ENCODE measurements at places on chromosomes 12 and 14.
A peak's percentile ranks its signal among the peaks of the same experiment; 100 is the strongest.

DNA sequence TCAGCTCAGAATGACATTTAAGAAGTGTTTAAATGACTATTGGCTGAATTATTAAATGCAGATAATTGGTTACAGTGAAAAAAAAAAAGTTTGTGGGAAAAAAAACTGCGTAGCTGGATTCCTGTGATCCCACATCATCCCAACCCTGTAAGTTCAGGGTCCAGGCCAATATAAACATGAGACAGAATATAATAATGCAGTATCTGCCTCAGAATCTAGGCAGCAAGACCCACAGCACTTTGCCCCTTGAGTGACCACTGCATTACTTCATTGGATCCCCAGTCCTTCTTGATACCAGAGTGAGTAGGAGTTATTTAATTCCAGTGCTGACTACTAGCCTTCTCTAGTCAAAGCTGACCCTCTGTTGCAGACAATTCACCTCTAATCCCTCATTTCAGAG lies 272.6 kb downstream of the CCER1 start:
- no peak for DNase-seq

DNA sequence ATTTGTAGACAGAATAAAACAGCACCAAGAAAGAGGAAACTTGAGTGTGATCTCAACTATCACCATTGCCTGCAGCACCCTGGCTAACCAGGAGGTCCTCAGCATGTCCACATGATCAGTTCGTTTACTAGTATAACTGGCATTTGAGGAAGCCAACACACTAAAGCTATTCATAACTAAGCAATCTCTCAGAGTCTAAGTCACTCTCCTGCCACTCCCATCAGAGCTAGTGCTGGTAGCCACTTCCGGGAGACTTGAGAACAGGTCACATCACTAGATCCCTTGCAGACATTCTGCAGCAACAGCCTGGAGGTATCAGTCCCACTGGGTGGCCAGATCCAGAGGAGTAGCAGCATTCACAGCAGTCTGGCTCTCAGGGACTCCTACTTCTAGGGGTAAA lies 352.9 kb upstream of the OR4E1 start:
- no peak for DNase-seq

GRCh38 chr12:89950421-89950820 lies 241.8 kb upstream of the ATP2B1 start:
- peak; percentile 24 for DNase-seq

GRCh38 chr14:32331206-32331605 lies 2.1 kb downstream of the AKAP6 start:
- peak; percentile 29 for DNase-seq

- DNase-seq = peak; percentile 78
Observed at GRCh38 chr12:79366374-79366773, 324.4 kb downstream of the PAWR start.

DNA sequence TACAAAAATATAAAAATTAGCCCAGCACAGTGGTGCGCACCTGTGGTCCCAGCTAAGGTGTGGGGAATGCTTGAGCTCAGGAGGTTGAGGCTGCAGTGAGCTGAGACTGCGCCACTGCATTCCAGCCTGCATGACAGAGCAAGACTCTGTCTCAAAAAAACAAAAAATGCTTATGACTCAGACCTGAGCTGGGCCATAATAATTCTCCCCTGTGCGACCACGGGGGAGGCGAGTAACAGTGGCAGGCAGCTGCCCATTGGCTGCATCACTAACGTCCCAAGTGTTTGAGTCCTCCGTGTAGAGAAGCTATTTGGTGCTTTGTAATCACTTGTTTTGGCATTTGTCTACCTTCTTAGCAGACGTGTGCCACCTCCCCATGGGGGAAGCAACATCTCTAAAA lies 24.9 kb downstream of the PSMC1 start:
- DNase-seq = no peak

GRCh38 chr12:92442782-92443181 lies 260.0 kb upstream of the PLEKHG7 start:
- no peak for DNase-seq

DNA sequence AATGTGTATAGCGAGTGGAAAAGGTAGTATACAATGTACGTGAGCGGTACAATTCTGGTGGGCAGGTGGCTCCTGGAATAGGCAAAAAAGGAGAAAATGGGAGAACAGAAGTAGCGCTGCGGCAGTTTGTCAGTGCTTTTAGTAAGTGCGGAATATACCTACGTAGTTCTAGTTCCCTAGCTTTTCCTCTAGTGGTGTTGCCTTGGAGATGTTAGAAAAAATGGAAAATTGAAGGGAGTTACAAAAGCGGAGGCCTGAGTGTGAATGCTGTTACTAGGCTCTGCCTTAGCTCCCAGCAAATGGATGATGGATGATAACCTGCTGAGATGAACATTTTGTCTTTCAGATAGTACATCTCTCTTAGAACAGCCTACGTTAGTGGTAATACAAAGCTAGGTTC lies 1.1 kb downstream of the TTC8 start:
- DNase-seq = no peak

DNA sequence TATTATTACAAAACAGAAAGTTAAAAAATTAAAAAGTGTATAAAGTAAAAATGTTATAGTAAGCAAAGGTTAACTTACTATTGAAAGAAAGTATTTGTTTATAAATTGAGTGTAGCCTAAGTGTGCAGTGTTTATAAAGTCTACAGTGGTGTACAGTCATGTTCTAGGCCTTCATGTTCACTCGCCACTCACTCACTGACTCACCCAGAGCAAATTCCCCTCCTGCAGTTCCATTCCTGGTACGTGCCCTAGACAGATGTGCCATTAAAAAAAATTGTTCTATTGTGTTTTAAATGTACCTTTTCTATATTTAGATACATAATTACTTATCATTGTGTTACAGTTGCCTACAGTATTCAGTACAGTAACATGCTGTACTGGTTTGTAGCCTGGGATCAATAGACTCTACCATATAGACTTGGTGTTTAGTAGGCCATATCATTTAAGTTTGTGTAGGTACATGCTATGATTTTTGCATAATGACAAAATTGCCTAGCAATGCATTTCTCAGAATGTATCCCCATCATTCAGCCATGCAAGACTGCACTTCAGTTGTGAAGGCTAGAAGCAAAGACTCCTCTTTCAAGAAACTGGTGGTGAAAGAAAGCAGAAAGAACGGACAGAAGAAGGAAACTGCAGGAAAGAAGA lies 100.6 kb downstream of the DACT1 start:
- no peak for DNase-seq

GRCh38 chr12:116455540-116456329 lies 103.4 kb upstream of the MAP1LC3B2 start:
- peak; percentile 65 for DNase-seq

DNA sequence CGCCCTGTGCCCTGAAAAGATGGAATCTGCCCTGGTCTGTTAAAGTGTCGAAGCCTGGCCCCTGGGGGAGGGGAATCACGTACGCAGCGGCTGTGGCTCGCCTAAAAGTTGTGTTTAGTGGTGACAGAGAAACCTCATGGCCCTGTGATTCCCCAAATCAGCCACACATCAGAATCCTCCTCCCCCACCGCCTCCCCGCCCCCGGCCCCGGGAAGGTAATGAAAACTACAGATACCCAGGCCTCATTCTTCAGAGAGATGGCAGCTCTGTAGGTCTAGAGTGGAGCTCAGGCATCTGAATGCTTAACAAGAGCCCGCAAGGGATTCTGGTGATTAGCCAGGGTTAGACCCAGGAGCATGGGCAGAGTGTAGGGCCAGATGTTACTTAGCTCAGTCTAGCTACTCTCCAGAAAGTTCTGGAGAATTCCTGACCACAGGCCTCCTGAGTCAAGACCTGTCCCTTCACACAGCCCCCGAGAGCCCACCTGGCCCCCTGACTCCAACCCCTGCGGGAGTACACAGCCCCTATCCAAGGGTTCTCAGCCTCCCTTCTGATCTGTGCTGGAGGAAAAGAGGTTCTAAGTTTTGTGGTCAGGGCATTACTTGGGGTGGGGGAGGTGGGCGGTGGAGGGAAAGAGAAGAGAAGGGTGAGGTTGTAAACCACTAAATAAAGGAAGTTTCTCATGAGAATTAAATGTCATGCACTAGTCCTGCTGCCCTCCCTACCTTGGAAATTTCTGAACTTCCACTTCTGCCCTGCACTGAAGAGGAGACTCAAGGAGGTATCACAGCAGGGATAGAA lies 114.8 kb downstream of the PLXNC1 start:
- no peak for DNase-seq

- no peak for DNase-seq
Observed at GRCh38 chr12:78970041-78970440, 105.5 kb downstream of the SYT1 start.

- no peak for DNase-seq
Observed at GRCh38 chr12:50635857-50636256, 128.0 kb upstream of the ATF1 start.

GRCh38 chr12:11965258-11965910 lies 105.4 kb upstream of the BCL2L14 start:
- no peak for DNase-seq

- DNase-seq = no peak
Observed at GRCh38 chr14:67679006-67679405, 4.6 kb upstream of the VTI1B start.

- no peak for DNase-seq
Observed at GRCh38 chr12:39581592-39581991, 38.0 kb downstream of the ABCD2 start.

DNA sequence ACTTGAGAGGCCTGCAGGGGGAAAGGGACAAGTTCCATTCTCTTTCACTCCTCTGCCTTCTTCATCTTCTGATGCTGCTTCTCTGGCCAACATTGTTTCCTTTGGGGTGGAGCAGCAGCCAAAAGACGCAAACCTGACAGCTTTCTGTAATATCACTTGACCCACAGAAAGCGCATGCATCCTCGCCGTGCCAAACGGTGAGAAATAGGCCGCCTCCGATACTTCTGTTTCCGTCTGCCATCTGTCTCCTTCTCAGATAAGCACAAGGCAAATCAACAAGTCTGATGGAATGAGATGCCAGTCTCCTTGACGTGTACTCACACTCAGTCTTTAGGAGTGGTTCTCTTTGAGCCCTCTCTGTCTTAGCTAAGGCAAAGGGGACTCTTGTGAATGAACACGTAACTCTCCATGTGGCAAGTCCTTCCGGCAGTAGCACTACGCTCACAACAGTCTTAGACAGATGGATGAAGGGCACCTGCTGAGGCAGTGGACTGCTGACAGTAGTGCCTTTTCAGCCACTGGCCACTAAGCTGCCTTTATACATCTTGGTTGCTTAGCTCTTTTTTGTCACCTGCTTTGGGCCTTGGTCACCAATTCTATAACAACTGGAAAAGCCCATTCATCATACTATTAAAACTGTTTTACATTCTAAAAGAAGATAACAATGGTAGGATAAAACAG lies 214.1 kb downstream of the FBXL14 start:
- DNase-seq = peak; percentile 91

DNA sequence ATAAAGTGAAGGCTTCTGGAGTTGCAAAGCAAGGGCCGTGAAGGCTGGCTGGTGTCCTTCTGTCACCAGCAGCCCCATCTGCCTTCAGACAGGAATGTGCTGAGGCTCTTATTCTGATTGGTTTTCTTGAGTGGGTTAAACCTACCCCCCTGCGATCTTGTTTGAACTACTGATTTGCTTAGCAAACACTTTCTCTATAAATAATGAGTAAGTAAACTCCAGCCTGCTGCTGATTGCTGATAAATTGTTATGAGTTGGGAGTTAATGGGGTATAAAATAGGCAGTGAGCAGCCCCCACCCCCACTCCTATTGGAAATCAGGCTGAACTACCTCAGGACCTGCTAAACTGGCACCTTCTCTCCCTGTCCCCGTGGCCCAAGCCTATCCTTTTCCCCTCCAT lies 146.1 kb upstream of the NOS1 start:
- DNase-seq = no peak

- DNase-seq = no peak
Observed at GRCh38 chr14:100830681-100831080, 4.8 kb downstream of the MEG3 start.

DNA sequence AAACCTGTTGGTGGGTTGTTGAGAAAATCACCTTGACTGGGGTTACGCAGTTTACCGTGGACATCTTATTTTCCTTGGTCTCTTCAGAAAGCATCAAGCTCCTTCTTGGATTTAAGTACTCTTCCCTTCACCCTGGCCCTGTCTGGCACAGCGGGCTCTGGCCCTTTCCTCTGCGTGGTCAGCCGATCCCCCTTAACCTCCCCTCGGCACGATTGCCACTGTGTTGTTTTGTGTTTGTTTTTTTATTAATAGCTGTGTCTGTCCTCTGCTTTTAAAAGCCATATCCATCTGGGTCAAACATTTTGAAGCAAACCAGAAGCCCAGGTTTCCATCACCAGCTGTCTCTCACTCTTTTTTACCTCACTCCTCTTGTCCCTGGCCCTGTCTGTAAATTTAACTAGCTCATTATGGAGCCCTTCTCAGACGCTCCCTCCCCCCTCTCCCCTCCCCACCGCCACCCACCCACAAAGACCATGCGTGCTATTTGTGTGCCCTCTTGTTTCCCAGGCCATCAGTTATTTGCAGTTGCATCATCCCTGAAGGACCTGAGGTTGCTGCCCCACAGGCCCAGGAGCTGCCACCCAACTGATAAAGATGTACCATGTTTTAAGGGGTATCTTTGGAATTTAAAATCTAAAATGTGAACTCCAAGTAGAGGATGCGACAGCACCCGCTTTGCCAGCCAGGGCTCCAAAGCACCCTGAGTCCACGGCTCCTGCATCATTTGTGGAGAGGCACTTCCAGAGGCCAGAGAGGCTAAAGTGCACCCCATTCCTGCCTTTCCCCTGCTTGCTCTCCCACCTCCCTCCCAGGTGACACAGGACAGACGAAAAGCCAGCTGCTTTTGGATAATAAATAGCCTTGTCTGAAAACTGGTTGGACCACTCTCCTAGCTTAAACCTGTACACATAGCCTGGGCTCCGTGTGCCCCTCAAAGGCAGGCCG lies 3.9 kb downstream of the BCL11B start:
- no peak for DNase-seq

- DNase-seq = no peak
Observed at GRCh38 chr12:64655141-64655540, 44.8 kb downstream of the RASSF3 start.

GRCh38 chr14:77083082-77083481 lies 15.0 kb upstream of the CIPC start:
- DNase-seq = no peak

DNA sequence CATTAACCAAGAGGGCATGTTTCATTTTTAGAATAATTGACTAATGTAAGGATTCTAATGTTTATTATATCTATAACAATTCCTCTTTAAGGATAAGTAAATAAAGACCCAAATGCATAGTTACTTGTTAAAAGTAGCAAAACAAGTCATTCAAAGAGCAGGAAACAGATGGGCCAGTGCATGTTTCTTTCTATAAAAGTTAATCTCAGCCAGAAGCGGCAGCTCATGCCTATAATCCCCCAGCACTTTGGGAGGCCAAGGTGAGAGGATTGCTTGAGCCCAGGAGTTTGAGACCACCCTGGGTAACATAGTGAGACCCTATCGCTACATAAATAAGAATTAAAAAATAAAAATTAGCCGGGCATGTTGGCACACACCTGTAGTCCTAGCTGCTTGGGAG lies 391.0 kb upstream of the RGS6 start:
- no peak for DNase-seq

DNA sequence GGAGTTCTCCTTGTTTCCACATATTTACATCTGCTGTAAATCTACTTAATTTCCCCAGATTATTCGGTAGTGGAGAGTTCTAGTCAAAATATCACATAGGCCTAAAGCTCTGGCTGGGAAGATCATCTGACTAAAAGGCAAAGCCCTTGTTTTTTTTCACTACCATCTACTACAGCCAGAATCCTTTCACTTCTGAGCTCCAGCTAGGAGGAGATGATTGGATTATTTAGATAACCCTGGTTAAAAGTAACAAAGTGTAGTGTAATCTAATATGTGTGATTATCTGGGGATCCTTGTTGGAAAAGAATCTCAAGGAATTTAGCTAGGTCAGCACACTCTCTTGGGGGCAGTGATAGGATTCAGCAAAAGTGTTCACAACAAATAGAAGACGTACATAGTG lies 125.4 kb downstream of the DYRK2 start:
- no peak for DNase-seq

- no peak for DNase-seq
Observed at GRCh38 chr12:4050340-4050739, 177.1 kb upstream of the PARP11 start.
